Activated T-cell treated with anti-CD3 and anti-CD28 coated beads for 24 hours (primary cell): ENCODE measurements at places on chromosomes 11 and 22.

DNA sequence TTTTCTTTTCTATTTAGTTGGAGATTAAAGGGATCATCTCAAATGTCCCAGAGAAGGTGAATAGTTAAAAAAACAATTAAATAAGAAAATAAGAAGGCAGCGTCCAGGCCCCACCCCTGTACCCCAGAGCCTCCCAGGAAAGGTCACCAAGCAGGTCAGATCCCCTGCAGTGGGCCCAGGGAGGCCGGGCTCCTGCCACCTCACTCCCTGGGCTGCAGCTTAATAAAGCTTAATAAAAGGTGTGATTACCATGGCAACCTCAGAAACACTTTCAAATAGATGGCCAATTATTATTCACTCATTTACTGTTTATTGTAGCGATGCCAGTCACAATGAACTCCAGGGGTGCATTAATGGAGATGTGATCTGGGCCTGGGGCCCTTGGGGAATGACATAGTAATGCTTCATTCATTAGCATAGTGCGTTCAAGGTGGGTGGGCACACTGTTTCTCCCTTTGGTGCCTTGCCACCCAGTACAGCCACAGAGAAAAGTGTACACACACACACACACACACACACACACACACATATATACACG, 386.2 kb downstream of the CADM1 start:
- no peak for DNase-seq

DNA sequence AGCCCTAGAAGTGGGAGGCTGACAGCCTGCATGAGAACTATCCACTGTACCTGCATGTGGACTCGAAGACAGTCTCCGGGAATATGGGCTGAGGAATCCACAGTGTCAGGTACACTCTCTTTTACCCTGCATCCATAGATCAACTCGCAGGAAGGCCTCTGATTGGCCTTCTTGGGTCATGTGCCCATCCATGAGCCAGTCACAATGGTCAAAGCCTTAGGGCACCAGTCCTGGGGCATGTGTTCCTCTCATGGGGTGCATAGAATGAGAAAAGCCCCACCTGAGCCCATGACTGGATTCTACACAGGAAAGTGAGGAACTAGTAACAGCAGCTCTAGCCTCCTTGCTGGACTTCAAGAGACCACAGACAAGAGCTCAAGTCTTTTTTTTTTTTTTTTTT, 10.6 kb downstream of the ART1 start:
- DNase-seq, result no peak

- no peak for DNase-seq
Observed at GRCh38 chr11:89203814-89204213, 26.1 kb downstream of the TYR start.

DNA sequence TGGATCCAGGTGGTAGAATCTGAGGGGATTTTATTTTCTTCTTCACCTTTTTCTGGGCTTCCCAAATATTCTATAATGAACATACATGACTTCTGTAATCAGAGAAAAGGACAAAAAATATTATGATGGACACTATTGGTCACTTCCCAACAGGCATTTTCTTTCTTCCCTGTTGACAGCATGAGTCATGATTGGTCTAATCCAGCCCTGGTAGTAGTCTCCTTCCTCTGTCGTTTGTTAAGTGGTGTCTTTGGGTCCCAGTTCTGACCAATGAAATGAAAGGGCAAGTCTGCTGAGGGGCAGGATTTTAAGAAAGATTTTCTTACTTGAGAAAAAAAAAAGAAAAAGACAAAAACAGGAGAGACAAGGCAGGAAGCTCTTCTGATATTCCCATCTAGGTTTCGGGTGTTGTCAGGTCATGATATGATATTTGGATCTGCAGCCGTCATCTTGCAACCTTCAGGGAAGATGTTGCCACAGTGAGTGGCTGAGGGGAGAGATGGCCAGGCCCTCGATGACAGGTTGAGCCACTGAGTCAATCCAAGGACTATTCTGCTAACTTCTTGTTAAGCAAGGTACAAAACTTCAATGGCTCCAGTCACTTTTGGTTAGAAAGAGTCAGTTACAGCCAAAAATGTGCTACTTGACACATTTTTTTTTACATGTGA, 23.3 kb upstream of the PLEKHB1 start:
- DNase-seq, result no peak

DNA sequence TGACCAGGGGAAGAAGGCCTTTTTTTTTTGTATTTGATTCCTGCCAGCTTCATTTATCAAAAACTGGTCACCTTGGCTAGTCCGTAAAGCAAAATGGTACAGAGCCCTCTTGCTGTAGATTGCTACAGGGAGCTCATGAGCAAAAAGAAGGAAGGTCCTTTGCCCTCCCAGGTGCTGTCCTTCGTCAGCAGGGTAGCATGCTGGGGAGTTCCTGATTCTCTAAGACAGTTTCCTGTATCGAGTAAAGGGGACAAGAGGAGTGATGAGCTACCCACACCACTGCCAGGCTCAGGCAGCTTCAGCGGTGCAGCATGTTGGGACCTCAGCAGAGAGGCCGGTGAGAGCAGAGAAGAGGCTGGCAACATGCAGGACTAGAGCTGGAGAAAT, 67.8 kb upstream of the CSNK2A3 start:
- no peak for DNase-seq

DNA sequence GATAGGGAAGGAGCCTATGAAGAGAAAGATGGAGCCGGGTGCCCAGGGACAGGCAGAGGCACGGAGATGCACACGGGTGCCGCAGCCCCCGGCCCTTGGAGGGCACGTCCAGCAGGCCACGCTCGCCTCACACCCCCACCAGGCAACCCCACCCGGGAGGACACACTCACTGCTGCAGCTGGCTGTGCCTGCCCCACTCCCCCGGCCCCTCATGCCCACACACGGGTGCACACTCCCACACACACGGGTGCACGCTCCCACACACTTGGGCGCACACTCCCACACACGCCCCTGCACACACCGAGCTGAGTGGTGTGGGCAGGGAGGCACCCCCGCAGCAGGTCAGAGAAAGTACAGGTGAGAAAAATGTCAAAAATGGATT, 1.1 kb downstream of the MOB2 start:
- DNase-seq, result no peak
